ENCODE measurements at places on chromosomes 1 and 21.

- no peak for DNase-seq
Observed at GRCh38 chr1:228182296-228183030, 16.9 kb downstream of the IBA57 start.

DNA sequence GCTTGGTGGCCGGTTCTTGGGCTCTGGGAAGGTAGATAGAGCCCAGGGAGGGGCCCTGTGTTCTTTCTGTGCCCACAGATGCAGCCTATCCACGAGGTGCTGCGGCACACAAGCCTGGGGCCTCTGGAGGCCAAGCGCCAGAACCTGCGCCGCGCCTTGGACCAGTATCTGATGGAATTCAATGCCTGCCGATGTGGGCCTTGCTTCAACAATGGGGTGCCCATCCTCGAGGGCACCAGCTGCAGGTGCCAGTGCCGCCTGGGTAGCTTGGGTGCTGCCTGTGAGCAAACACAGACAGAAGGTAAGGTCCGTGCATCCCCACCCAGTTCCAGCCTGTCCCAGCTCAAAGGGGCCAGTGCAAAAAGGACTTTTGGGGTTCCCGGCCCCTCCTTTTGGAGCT is 53.5 kb downstream of the C8B start:
- no peak for DNase-seq

DNA sequence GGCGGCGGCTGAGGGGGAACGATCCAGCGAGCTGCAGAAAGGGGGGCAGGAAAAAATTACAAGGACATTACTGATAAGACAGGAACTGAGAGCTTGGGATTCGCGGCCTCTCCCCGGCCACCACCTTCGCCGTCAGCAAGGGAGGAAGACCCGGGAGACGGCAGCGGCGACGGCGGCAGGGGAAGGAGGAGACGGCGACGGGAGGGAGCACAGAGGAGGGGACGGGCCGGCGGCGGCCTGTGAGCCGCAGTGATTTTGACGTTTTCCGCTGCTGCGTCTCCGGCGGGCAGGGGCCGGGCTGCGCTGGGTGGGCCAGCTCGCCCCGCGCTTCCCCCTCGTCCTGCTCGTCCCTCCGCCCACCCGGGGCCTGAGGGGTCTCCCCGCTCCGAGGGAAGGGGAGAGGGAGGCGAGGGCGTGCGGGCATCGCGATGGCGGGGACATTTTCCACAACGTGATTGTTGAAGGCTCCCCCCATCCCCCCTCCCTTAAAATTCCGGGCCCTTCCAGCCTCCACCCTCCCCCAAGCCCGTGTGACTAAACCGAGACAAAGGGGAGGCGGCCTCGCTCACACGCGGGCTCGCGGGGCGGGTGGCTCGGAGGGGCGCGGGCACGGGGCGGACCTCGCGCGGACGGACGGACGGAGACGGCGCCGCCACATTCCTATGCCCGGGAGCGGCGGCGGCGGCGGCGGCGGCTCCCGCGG is 407 bp downstream of the CAMSAP2 start:
- peak; percentile 50 for DNase-seq

DNA sequence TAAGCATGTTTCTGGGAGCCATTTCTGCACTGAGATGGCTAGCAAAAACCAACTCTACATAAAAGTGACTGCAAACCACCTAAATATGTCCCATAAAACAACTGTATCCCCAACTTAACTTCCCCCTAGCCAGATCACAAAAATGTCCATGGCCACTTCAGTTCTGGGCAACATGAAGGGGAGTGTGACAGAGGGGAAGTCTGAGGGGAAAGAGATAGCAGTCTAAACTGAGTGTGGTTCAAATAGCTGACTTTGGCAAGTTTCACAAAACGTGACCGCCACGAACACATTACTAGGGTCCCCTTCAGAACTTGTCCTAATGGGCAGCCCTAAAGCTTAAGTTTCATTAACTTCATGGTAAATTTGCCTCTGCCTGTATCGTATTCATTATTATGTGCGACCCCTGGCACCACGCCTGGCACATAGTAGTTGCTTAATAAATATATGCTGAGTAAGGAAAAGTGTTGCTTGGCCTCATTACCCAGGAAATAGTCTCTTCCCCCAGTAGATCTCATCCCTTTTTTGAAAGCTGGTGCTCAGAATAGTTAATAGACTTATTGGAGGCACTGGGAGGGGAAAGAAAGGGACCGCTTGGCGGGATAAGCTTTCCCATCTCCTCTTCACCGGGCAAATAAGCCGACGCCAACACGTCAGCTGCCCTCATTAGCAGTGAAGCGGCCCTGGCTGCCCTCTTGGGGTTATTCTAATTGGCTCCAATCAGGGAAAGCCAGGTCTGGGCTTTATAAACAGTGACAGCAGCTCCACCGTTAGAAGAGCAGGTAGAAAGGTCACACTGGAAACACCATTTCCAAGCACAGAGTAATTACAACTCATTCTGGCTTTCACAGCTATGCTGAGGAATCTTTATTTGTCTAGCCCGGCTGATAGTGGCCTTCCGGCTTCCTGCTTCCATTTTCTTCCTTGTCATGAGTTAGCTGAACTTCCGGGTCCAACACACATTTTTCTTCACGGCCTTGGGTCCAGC is 122.1 kb downstream of the LRIG2 start:
- no peak for DNase-seq

- DNase-seq, result no peak
Observed at GRCh38 chr21:31370893-31371544, 27.0 kb upstream of the TIAM1 start.

- no peak for DNase-seq
Observed at GRCh38 chr1:62209931-62210595, 15.4 kb downstream of the L1TD1 start.

DNA sequence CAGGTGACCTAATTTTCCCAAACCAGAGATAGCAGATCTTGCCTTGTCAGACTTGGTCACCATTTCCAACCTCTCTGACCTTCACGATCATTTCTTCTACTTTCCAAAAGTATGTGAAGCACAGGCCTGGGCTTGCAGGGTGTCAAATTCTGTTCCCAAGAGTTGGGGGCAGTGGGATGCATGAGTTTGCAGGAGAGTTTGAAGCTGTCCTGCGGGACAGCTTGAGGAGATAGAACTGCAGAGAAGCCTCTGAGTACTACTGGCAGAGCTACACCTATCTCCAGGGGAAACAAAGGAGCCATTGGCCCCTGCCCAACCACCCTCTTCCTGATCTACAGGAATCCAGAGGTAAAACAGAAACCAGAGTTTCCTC is 11.3 kb downstream of the TXNIP start:
- no peak for DNase-seq

DNA sequence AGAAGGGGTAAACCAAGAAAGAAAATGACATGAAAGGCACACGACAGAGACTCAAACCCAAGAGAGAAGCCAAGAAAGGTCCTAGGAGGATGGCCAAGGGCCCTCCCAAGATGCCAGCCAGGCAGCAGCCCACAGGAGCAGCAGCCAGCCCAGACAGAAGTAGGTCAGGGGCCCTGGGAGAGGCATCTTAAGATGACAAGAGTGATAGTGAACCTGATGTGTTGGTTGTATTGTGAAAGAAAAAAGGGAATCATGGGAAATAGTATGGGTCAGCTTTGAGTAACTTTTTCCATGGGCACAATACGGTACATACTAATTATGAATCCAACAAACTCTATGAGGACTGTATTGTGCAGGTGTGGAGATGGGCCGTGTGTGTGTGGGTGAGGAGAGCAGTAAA is 3.3 kb downstream of the CCSAP start:
- DNase-seq, result no peak

DNA sequence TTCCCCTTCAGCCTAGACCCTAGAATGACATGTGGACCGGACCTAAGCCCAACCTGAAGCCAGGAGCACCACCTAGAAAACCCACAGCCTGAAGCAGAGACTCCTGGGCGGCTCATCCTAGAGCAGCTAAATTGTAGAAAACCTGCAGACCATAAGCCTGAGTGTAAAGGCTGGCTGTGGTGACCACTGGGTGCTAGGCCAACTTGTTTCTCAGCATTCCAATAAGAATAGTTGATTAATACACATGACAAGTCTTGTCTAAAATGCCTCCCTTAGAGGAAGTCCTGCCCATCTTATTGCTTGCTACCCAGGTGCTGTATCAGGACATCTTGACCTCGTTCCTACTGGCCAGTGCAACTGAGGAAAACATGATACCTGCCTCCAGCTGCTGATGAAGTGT is 23.3 kb upstream of the CASQ2 start:
- no peak for DNase-seq

GRCh38 chr1:2438038-2438437 is 25.7 kb upstream of the PEX10 start:
- no peak for DNase-seq

DNA sequence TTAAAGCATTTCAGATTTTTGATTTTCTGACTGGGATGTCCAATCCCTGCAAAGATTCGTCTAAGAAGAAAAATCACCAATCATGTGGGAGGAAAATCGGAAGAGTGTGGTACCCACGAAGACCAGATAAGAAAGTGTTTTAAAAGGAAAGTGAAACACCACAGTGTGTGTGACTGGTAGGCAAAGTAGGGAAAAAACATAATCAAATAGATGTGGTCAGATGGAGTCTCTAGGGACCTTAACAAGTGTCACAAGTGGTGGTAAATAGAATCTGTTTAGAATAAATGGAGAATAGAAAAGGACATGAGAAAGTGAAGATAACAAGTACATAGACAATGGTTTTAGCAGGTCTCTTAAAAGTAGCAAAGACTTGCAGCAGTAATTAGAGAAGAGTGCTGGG is 154.6 kb downstream of the SLC30A10 start:
- DNase-seq, result no peak

GRCh38 chr21:33231526-33231925 is 1.8 kb downstream of the IFNAR2 start:
- no peak for DNase-seq

DNA sequence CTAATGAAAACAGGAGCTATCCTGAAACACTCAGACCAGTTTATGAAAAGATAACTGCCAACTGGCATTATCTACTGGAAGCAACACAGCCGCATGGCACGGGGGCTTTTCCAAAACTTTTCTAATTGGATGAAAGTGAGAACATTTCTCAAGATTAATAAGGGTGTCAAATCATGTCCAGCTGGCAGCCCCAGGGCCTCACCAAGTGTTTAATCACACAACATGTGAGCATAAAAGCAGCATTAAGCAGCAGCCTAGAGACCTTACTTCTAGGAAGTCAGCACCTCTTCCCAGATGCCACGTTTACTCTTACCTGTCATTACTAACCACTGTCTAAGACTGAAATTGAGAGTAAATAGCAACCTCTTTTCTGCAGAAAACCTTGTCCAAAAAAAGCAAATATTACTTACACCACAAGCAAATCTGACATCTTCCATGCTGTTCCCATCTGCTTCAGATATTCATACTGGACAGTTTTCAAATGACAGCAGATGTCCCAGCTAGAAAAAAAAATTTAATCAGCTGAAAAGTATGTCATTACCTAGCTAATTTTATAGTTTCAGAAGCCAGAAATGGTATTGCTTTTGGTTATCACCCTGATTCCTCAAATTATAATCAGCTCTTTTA is 341.5 kb upstream of the ZP4 start:
- no peak for DNase-seq

DNA sequence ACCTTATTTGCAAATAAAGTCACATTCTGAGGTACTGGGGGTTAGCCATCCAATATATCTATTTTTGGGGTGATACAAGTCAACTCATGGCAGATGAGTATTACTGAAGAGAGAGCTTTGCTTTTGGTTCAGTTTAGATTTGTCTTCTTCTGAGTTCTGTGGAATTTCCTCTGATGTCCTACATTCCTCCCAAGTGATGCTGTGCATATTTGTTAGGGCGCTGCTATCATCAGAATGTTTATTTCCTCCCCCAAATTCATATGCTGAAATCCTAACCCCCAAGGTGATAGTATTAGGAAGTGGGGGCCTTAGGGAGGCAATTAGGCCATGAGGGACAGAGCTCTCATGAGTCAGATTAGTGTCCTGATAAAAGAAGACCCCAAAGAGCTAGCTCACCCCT is 96.2 kb upstream of the WLS start:
- DNase-seq, result no peak

DNA sequence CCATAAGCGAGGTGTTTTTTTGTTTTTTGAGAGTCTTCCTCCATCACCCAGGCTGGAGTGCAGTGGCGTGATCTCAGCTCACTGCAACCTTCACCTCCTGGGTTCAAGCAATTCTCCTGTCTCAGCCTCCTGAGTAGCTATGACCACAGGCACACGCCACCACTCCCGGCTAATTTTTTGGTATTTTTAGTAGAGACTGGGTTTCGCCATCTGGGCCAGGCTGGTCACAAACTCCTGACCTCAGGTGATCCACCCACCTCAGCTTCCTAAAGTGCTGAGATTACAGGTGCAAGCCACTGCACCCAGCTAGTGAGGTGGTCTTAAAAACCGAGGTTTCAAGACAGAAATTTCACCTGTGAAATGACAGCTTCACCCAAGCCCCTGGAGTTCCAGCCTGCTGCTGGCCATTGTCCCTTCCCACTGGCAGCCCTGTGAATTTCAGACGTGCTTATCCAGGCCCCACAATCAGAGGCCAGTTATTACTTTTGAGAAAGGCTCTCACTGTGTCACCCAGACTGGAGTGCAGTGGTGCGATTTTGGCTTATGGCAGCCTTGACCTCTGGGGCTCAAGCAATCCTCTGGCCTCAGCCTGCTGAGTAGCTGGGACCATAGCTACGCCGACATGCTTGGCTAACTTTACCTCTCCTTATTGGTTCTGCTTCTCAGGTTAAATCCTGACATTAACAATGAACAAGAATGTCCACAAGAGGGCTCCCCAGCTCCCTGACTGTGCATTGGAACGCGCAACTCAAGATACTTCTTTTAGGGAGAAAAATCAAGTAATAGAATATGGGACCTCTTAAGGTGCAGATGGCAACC is 19.4 kb downstream of the ENO1 start:
- no peak for DNase-seq

DNA sequence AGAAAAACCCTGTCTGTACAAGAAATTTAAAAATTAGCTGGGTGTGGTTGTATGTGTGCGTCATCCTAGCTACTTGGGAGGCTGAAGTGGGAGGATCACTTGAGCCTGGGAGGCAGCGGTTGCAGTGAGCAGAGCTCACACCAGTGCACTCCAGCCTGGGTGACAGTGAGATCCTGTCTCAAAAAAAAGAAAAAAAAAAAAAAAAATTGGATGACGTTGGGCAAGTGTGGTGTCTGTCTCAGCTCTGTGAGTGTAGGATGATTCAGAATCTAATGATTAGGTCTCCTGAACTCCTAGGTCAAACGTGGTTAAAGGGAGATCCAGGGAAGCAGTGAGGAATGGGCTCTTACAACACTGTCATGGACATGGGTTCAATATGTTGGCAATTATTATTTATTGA is 435.9 kb downstream of the KIF26B start:
- no peak for DNase-seq

GRCh38 chr1:150018165-150018564 is 7.6 kb upstream of the OTUD7B start:
- DNase-seq, result no peak
